Renal cortex interstitium (tissue), 15 donors: ENCODE measurements at places on chromosomes 12 and 14. TPM values are rescaled to one million over a fixed set of nuclear protein-coding genes. Genes with fewer than 3 reads are reported as not detected.
A peak's percentile ranks its signal among the peaks of the same experiment; 100 is the strongest.

GRCh38 chr12:49929581-49929980 is 21.0 kb upstream of the AQP2 start:
- no peak for DNase-seq

GRCh38 chr14:103628684-103629502 is at the start of gene KLC1:
Gene KLC1, plus strand, starts transcription at chr14:103629211. Its CDS starts 25,354 bp downstream, at chr14:103654565.
- peak; percentile 73 for DNase-seq

GRCh38 chr12:5987573-5987972 is 42.5 kb upstream of the ANO2 start:
- no peak for DNase-seq

DNA sequence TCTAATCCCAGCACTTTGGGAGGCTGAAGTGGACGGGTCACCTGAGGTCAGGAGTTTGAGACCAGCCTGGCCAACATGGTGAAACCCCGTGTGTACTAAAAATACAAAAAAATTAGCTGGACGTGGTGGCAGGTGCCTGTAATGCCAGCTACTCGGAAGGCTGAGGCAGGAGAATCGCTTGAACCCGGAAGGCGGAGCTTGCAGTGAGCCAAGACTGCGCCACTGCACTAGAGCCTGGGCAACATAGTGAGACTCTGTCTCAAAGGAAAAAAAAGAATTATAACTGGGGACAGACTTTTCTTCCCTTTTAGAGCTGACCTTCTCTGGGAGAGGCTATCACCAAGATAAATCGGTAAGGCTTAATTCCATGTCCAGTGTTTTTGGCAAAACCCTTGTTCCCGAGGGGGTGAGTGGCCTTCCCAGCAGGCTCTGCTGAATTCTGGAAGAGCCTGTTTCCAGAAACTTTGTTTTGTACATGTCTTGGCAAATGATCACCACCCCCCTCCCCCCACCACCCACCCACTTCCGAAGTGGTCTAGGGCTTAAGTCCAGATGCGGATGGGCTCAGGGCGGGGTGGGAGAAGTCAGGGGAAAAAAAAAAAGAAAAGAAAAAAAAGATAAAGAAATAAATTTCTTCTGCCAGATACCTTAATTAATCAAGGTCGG is 32.3 kb upstream of the DEGS2 start:
- no peak for DNase-seq

DNA sequence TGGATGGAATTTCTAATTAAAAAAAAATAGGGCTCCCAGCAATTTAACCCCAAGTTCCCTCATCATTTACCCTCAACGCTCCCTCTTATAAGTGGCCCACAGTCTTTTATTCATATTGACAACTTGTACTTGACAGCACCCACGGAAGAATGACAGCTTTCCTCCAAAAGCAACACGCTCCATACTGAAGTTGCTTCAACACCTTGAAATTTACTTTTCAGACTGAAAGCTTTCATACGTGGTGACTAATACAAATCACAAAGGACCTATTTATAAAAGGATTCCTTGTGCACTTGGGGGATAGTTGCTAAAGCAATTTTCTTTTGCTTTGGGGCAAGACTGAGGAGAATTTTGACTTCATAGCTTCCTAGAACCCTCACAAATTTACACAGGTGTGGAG is 1629.4 kb upstream of the SEL1L start:
- no peak for DNase-seq

- DNase-seq: no peak
Observed at GRCh38 chr12:98939350-98939749, 294.3 kb downstream of the APAF1 start.

DNA sequence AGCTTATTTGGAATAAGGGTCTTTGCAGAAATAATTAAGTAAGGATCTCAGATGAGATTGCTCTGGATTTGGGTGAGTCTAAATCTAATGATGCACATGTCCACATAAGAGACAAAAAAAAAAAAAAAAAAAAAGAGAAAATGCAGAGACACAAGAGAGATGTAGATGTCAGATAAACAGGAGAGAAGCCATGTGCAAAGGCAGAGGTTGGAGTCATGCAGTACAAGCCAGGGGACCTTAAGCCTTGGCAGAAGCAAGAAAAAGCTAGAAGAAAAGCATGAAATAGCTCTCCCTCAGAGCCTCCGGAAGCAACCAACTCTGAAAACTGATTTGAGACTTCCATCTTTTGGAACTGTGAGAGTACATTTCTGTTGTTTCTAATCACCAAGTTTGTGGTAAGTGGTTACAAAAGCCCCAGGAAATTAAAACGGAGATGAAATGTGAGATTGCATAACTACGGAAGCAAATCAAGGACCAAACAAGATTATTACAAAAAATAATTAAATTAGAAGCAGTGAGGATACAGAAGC is 1304.0 kb upstream of the SEL1L start:
- DNase-seq: no peak

The ENDOU gene
- 0.47 TPM for polyA plus RNA-seq

- DNase-seq: peak; percentile 31
Observed at GRCh38 chr12:104201238-104202001, 14.2 kb upstream of the TXNRD1 start.

The RASAL1 gene
- 8.2 TPM for polyA plus RNA-seq

DNA sequence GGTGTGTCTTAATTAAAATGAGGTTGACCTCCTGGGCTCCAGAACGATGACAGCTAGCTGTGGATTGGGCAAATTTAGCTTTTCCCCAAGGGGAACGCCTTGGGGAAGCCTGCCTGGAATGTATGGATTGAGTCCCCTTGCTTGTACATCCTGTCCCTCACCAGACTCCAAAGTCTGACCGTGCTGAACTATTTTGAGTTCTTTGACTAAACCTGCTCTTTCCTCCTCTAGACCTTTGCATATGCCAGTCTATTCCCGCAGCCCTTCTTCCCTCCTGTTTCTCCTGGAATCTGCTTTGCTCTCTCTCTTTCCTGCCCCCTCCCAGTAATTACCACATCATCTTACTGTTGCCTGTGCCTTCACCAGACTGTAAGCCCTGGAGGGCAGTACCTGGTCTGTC is 11.5 kb upstream of the KDM2B start:
- DNase-seq: no peak

The FAM186B gene
- 3.0 TPM for polyA plus RNA-seq

The CCDC177 gene
- 0.09 TPM for polyA plus RNA-seq

- no peak for DNase-seq
Observed at GRCh38 chr12:120134307-120134980, 17.9 kb upstream of the RAB35 start.

The C12orf50 gene
- polyA plus RNA-seq: 0.39 TPM

DNA sequence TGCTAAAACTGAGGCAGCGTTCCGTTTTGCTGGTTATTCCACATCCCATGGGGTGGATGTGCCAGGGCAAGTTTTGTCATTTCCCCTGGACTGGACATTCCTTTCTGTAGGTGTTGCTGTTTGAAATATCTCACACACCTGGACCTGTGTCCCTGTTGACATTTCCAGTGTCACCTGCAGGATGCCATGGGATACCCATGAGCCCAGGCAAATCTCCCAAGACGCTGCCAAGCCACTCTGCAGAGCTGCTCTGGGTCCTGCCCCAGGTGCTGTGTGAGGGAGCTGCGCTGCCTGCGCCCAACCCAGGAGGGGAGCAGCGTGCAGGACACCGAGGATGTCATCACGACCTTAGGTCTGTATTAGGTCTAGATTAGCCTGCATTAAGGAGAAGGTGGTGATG is 5.2 kb upstream of the PACS2 start:
- no peak for DNase-seq

GRCh38 chr14:83575301-83575700 is 1954.6 kb upstream of the FLRT2 start:
- no peak for DNase-seq

The NPFF gene
- 1.00 TPM for polyA plus RNA-seq

GRCh38 chr12:25960961-25961360 is 2.5 kb downstream of the RASSF8 start:
- DNase-seq: no peak

The KRT82 gene
- polyA plus RNA-seq: not detected

DNA sequence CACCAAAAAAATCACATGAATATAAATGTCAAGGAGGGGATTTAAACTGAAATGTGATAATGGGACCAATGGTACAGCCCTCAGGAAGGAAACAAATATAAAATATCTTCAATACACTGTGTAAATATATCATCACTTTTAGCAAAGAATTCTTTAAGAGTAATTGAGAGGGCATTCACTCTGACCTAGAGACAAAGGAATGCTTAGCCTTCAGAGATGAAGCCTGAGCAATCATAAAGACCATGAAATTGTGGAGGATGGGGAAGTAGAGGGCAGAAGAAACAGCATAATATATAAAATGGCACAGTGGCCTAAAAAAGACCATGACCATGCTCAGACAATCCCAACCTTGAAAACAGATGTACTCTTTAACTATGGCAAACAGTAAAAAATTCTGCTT is 20.4 kb downstream of the YAF2 start:
- no peak for DNase-seq

DNA sequence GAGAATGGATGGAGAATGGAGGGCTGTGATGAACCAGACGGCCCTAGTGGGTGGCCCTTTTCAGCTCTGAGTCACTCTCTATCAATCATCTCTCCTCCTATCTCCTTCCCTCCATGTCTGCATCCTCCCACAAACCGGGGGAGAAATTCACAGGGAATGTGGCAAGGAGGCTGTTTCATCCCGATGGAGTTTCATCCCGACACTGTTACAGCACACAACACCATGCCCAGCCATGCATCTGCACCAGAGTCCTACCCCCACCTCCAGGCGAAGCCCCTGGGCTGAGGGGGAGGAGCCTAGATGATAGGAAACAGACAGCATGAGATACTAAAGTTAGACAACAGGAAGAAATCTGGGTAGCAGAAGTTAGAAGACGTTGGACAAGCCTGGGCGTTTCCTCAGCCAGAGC is 20.8 kb downstream of the SLC8B1 start:
- DNase-seq: no peak

DNA sequence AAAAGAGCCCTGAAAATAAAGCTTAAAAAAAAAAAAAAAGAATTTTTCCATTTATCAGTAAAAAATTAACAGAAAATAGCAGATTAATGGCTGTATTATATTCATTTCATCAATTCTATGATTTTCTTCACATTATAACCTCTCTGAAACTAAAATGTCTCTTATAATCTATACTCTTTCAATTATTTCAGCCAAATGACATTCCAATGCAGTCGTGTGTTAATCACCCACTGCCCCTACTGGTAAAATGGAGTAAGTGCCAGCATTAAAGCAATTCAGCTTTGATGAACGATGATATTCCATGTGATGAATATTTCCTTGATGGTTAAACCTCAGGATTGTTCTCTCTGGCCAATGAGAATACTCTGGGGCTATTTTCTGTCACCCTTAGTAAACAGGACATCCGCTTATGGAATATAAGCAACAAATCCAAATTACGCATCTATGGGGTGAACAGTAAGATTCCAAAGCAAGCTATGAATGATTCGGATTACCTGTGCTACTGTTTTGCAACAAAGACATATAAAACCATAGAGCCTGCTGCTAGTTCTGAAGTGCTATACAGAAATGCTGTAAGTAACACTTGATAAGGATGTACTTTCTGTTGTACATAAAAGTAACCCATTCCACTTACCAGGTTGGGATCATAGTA is 20.3 kb upstream of the SYCP3 start:
- peak; percentile 5 for DNase-seq

- DNase-seq: no peak
Observed at GRCh38 chr12:1920971-1921370, 2.5 kb upstream of the CACNA2D4 start.

The LRP1-AS gene
- polyA plus RNA-seq: not detected

DNA sequence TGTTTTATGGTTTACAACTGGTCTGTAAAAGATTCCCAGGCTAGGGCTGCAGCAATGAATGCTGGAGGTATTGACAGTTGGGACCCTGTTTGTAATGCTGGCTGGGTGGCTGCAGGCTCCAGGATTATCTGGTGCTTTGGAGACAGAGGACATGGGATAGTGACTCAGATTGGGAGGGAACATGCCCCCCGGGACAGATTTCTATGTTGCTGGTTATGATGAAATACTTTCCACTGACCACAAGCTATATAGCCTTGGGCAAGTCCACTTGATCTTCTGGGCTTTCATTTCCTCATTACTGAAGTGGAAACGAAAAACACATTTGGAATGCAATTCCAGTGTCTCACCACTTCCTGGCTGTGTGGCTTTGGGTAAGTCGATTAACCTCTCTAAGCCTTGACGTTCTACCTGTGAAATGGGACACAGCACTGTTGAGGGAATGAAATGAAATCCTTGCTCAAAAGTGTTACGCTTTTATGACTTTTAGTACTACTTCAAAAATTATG is 6.3 kb upstream of the TPCN1 start:
- no peak for DNase-seq

- DNase-seq: peak; percentile 64
Observed at GRCh38 chr12:108589028-108589839, 8.7 kb downstream of the TMEM119 start.

DNA sequence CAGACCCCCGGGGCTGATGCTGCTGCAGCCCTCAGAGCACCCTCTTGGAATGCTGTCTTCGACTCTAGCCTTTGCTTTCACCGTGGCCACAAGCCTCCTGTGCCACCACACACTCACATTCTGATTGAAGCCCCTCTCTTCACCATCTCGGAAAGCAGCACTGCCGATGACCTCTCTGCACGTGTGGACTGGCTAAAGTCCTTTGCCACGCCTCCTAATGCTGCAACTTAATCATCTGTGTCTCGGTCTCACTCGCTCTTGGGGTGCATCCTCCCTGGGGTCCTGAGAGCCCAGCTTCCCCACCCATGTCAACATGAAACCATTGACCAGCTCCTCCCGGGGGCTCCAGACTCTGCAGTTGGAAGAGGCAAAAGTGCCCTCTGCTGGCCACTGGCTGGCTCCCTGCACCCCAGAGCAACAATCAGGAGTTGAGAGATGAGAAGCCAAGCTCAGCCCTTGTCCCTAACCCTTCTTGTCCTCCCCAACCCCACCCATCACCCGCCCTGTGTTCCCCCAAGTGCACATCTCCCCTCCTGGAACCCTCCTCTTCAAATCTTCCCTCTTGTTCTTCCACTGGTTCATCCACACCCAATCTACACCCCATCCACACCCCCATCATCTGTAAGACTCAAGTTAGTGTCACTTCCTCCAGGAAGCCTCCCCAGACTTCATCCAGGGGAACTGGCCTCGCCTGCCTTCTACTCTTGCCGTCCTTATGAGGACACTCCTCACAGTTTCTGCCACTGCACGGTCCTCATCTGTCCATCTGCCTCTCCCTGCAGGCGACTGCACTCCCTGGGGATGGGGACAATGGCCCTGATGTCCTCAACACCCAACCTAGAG is 23.6 kb upstream of the FAM181A start:
- DNase-seq: no peak
